ENCODE measurements at places on chromosomes 11 and 22.

DNA sequence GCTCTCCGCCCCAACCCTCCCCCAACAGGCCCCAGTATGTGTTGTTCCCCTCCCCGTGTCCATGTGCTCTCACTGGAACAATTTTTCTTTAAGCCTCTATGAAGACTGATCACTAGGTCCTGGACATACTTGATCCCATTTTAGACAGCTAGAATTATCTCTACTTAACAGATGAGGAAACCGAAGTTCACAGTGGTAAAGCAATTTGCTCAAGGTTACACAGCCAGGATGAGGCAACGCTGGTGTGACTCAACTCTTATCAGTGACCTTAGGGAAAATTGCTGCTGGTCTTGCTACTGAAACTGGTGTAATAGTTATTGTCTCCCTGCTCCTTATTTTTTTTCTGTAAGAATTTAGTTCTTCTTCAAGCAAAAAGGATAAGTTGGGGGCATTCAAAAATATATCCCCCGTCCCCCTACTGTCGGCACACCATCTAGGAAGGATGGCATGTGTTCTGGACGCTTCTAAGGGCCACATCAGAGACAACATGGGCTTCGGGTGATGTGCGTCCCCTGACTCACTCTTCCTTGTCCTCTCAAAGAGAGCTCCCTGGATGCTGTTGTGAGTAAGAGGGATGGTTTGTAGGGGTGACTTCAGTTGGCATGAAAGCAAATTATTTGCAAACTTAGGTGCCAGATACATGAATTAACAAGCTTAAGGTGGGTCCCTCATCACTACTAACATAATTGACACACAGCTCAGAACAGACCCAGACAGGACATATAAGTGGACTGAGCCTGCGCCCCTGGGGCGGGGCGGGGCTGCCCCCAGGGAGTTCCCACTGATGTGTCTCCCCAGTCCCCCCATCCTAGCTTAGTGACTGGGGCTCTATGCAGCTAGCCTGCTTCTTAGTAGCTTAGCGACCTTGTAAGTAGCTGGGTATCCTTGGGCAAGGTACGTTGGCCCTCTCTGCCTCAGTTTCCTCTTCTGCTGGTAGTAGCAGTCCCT is 23.6 kb upstream of the ALX4 start:
- DNase-seq: no peak

DNA sequence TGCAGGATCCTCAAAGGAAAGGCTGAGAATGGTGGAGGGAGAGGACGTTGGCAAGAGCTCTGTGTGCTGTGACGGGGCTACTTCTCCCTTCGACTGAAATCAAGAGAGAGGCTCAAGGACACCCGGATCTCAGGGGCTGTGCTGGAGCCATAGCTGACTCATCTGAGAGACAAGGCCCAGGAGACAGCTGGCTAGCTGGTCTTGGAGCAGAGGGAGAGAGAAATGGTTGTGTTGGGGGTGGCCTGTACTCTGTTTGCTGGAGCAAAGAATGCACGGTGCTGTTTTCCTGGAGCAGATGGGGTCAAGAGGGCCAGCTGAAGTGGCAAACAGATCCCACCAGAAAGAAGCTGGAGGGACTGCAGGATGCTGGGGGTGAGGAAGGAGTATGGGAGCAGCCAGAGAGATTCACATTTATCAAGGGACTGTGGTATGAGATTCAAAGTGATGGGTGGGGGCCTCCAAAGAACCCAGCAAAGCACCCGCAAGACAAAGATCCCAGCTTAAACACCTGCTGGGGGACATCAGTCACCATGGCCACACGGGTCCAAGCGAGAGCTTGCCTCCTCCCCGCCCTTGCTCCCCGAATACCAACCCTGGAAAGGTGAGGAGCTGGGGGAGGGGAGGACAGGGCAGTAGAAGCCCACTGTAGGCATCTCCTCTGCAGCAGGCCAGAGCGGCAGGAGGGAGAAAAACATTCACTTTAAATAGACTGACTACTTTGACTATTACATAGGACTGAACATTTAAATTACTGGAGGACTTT is 40.8 kb downstream of the MAP6 start:
- no peak for DNase-seq

DNA sequence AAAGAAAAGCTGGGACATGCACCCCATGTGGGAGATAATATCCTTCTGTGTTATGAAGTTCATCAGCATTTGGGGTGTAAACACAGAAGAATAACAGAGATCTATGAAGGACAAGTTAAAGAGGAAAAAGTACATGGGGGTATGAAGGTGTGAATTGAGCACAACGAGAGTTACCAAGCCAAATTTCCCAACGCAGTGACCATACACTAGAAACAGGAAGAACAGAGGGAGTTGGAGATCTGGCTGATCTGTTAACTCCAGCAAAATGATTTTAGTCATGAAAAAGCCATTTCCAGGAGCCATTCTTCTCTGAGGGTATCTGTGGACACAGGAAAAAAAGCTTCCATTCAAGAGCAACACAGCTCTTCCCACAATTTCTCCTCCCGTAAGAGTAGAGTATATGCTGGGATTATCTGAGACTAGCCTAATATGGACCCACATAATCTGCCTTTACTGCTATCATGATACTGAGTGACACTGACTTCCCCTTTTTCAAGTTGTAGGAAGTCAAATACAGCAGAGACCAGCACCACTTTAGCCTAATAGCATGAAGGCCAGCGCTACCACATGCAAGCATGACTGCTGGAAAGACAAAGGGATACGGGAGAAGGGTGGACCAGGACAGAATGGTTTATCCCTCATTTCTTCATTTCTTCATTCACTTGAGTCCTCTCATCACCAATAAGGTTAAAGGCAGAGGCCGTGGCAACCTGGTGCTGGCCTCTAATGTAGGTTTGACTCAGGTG is 19.6 kb upstream of the OR8D2 start:
- no peak for DNase-seq

DNA sequence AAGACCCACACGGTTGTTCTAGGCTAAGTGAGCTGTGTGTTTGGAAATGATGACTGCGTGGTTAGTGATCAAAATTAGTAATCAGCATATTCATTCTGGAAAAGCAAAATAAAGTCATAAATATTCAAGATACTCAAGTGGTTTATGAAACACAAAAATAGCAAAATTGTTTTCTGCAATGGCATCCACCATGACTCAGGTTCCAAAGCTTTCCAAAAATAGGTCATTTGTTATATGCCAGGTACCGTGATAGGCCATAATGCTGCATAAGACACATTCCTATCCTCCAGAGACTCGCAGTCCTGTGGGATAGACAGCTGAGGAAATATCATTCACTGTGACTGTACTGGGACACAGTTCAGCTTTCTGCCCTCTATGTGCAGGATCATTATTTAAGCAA is 2.4 kb upstream of the ATL3 start:
- DNase-seq: no peak

All from MG63 (cell line).